ENCODE measurements at places on chromosomes 2 and 18.
A peak's percentile ranks its signal among the peaks of the same experiment; 100 is the strongest.

DNA sequence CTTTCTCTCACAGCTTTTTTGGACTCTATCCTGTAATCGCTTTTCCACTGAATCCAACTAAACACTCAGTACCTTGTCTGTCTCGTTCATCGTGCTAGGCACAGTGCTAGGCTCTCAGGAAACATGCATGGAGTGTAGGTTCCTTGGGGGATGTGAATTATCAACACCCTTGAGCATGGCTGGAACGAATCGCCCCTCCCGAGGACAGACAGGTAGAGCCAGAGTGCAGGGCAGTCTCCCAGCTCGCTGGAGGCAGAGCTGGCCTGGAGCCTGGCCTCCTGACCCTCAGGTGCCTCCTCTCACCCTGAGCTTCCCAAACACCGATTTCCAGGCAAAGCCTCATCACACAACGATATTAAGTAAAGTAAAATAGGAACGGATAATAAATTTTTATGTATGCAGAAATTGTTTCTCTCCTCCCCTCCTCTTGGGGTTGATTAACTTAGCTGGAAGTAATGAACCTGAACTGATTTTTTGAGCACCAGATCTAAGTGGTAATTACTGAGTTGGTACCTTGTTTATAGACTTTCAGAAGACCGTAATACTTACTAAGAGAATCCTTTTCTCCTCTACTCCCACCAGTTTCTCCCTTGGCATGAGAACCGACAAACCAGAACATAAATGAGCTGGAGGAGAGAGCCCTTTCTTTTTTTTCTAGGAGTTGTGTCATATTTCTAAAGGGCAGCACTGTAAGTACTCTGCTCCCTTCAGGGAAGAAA, 90.5 kb downstream of the MSH2 start:
- H3K27me3 ChIP-seq = no peaks in the 10 kb centered on the region
- no peaks in the 10 kb centered on the region for H3K4me1 ChIP-seq
- no peak overlapping the region for H3K27ac ChIP-seq
- H3K36me3 ChIP-seq = no peaks in the 10 kb centered on the region
- H3K4me3 ChIP-seq = no peak overlapping the region

GRCh38 chr2:119234021-119235019, 10.7 kb downstream of the STEAP3 start:
- no peaks in the 10 kb centered on the region for H3K36me3 ChIP-seq
- peaks cover 32% of the 10 kb centered on the region for H3K4me1 ChIP-seq
- H3K4me3 ChIP-seq = no peak overlapping the region
- no peak overlapping the region for H3K27ac ChIP-seq

GRCh38 chr2:88212251-88212790, 42.2 kb downstream of the THNSL2 start:
- no peaks in the 10 kb centered on the region for H3K27me3 ChIP-seq
- H3K27ac ChIP-seq = no peak overlapping the region
- no peaks in the 10 kb centered on the region for H3K4me1 ChIP-seq

- DNase-seq = peak; percentile 70
- no peaks in the 10 kb centered on the region for H3K36me3 ChIP-seq
- H3K27ac ChIP-seq = no peak overlapping the region
Observed at GRCh38 chr2:196274387-196274809, 103.0 kb upstream of the STK17B start.

- no peaks in the 10 kb centered on the region for H3K27me3 ChIP-seq
- H3K4me1 ChIP-seq = no peaks in the 10 kb centered on the region
- no peak for DNase-seq
Observed at GRCh38 chr2:40218679-40219078, 233.2 kb downstream of the SLC8A1 start.

GRCh38 chr2:74321737-74322136, 21.5 kb downstream of the SLC4A5 start:
- H3K27me3 ChIP-seq = no peaks in the 10 kb centered on the region
- DNase-seq = no peak
- H3K36me3 ChIP-seq = no peaks in the 10 kb centered on the region
- no peaks in the 10 kb centered on the region for H3K4me1 ChIP-seq
- no peak overlapping the region for H3K4me3 ChIP-seq

- no peaks in the 10 kb centered on the region for H3K4me1 ChIP-seq
- no peak overlapping the region for H3K27ac ChIP-seq
- peak; percentile 54 for DNase-seq
- H3K36me3 ChIP-seq = no peaks in the 10 kb centered on the region
- no peaks in the 10 kb centered on the region for H3K27me3 ChIP-seq
Observed at GRCh38 chr18:25896178-25896780, 194.1 kb downstream of the SS18 start.

DNA sequence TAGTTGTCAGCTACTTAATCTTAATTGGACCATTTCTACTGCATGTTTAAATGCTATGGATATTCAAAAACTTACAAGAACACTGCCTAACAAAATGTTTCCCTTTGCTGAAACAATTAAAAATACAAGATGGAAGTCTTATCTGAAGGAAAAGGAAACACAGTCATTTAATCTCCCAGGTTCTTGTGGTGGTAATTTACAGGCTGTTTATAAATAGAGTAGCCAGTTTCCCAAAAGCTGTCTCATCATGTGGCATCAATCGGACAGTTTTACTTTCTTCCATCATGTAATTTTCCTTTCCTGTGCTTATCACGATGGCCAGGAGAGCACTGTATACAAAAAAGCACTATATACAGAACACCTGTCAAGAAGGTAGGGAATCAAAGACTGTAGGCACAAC, 368.1 kb downstream of the ZEB2 start:
- H3K4me1 ChIP-seq = peaks cover 45% of the 10 kb centered on the region
- no peak overlapping the region for H3K27ac ChIP-seq
- DNase-seq = no peak
- H3K27me3 ChIP-seq = no peaks in the 10 kb centered on the region

GRCh38 chr2:191543708-191544107, 134.2 kb upstream of the NABP1 start:
- H3K27ac ChIP-seq = no peak overlapping the region
- H3K27me3 ChIP-seq = no peaks in the 10 kb centered on the region
- H3K4me3 ChIP-seq = no peak overlapping the region

GRCh38 chr2:224837066-224837465, 120.9 kb upstream of the CCDC195 start:
- no peaks in the 10 kb centered on the region for H3K36me3 ChIP-seq
- H3K27me3 ChIP-seq = no peaks in the 10 kb centered on the region
- H3K4me3 ChIP-seq = no peak overlapping the region

DNA sequence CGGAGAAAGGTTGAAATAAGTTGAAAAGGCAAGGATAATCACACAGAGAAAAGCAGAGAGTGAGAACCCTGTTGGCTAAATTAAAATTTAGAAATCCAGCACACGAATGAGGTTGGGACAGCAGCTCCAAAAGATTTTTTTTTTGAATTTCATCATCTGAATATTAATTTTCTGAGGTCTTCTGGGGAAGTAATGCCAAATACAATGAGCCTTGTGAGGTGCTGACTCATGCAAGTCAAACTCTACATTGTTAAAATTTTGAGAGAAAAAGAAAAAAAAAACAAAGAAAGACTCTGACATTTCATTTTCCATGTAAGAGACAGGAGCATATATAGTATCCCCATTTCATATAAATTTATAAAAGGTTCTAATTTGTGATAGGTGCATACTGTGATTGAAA, 614.2 kb upstream of the CDH2 start:
- no peak for DNase-seq
- no peaks in the 10 kb centered on the region for H3K36me3 ChIP-seq
- H3K4me3 ChIP-seq = no peak overlapping the region
- no peaks in the 10 kb centered on the region for H3K27me3 ChIP-seq

DNA sequence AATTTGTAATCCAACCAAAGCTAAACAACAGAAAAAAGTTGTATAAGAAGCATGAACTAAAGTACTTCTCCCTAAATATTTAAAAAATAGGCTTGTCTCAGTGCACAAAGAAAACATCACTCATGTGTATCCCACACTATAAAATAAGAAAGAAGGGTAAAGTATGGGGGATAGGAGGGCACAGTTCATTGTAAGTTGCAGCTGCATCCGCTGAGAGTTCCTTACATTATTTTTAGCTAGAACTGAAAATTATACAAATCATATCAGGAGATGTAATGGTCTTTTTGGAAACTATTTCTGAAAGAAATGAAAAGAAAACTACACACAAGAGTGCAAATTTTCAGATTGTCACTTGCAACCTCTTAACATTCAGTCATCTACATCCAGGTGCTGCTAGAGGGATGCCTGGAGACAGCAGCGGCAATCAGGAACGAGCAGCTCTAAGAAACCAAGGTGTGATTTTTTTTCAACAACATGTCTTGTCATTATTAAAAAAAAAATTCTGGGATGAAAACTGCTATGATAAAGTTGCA, 273.6 kb downstream of the ASXL3 start:
- no peaks in the 10 kb centered on the region for H3K27me3 ChIP-seq
- DNase-seq = no peak
- H3K36me3 ChIP-seq = no peaks in the 10 kb centered on the region
- H3K4me1 ChIP-seq = peaks cover 5% of the 10 kb centered on the region

DNA sequence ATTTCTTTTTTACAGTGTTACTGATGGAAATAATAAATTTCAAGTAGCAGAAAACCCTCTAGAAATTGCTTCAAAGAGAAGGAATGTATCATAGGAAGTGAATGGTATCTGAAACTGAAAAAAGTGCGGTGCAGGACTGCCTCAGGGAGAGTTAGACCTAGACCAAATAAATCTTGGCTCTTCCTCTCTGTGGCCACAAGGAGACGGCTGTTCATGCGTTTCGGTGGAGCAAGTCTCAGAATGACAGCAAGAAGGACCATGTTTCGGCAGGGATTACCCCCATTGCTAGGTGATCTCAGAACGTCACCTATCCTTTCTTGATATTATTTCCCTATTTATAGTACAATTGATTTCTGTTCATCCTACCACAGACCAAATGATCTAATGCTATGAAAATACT, 522.3 kb downstream of the SOX11 start:
- H3K4me1 ChIP-seq = no peaks in the 10 kb centered on the region
- H3K4me3 ChIP-seq = no peak overlapping the region
- H3K27me3 ChIP-seq = no peaks in the 10 kb centered on the region
- DNase-seq = no peak
- no peak overlapping the region for H3K27ac ChIP-seq
- H3K36me3 ChIP-seq = no peaks in the 10 kb centered on the region

Data from A673 (cell line).